ENCODE measurements at places on chromosomes 2 and 18.

DNA sequence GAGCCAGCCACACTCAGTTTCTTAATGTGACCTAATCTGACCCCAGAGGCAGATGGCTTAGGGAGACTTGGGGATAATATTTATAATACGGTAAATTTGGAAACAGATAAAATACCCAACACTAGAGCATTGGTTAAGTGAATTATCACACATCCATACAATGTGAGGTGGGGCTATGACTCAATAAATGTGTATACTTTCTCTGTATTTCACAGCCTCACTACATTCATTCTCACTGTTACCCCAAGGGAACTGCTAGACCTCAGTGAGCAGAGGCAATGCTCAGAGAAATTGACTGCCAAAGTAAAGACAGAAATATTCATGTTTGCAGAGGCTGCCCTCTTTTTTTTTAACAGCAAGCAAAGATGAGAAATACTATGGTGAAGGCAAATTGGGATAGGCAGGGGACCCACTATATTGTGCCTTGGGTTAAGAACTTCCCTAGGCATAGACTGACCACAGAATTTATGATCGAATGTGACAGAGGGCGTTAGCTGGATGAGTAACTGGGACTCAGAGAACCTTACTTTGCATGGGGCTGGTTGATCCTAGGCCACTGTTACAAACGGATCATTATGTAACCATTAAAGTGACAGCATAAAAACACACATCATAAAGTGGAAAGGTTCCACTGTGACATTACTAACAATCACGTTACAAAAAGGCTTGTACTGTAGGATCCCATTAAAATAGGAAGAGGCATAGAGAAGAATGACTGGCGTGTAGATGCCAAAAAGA, 246.0 kb upstream of the LYPD1 start:
- no peak for DNase-seq

- DNase-seq: no peak
Observed at GRCh38 chr2:229795058-229795457, 80.7 kb upstream of the DNER start.

GRCh38 chr18:32418148-32418547, 52.5 kb downstream of the GAREM1 start:
- DNase-seq: no peak

GRCh38 chr2:131394147-131394931, 30.4 kb upstream of the RAB6D start:
- no peak for DNase-seq

GRCh38 chr2:238083919-238084318, 16.2 kb upstream of the ESPNL start:
- DNase-seq: no peak

GRCh38 chr18:25814841-25815458, 275.5 kb downstream of the SS18 start:
- no peak for DNase-seq

GRCh38 chr2:86037795-86038192, 67.9 kb downstream of the POLR1A start:
- DNase-seq: no peak

All from activated naive CD4-positive, alpha-beta T cell (primary cell).